ENCODE measurements at places on chromosomes 16 and 17.

GRCh38 chr16:22770866-22771265, 43.1 kb upstream of the HS3ST2 start:
- DNase-seq: no peak

GRCh38 chr16:85767531-85767930, 16.6 kb upstream of the C16orf74 start:
- DNase-seq: no peak

DNA sequence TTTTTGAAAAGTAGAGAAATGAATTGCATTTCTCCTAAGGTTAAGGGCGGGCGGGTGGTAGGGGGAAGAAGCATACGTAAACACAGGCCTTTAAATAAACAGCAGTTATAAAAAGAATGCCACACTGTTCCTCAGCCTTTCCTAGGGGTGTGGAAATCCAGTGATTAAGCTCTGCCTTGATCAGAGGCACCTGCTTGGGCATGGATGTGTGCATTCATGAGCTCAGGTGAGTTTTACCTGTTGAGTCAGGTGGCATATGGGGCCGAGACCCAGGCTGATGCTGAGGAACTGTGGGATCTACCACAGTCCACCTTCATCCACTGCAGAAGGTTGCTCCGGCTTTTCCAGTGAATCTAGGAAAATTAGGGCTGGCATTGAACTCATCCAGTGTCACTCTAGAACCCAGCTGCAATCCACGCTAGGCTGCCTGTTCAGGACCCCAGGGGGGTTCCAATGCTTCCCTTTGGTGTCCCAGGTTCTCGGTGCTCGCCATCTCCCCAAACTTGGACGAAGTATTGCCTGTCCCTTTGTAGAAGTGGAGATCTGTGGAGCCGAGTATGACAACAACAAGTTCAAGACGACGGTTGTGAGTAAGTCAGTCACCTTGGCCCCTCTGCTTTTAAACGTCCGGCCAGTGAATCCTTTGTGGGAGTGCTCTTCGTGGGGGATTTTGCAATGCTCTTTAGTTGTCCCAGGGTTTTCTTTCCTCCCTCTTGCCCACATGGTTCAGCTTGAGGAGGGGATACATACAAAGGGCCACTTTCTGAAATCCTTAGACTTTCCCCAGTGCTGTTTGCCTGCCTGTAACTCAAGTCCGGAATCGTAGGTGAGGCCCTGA, 72.7 kb downstream of the SDR42E1 start:
- no peak for DNase-seq

GRCh38 chr17:43695970-43696865, 34.5 kb upstream of the MEOX1 start:
- no peak for DNase-seq

DNA sequence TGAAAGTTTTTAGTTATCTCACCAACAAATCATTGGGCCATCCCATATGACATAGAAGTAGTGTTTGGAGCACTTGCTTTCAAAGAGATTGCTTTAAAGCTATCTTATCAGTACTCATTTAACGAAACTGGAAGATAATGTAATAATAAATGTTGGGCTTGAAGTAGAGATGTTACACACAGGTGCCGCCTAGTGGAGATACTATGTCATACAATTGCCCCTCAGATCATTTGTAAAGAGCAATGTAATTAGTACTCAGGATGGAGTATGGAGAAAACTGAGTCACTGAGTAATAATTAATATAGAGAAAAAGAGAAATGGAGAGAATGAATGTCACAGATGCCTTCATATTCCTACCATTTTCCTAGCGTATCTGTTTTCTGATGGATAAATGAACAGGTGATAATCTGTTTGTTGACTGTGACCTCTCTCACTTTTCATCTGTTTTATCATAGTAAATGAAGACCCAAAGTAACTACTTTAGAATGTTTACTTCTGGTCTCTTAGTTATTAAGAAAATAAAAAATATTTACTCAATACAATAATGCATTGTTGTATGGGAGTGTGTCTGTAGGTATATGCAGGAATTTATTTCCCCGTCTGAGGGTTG, 80.4 kb downstream of the EFCAB5 start:
- no peak for DNase-seq

DNA sequence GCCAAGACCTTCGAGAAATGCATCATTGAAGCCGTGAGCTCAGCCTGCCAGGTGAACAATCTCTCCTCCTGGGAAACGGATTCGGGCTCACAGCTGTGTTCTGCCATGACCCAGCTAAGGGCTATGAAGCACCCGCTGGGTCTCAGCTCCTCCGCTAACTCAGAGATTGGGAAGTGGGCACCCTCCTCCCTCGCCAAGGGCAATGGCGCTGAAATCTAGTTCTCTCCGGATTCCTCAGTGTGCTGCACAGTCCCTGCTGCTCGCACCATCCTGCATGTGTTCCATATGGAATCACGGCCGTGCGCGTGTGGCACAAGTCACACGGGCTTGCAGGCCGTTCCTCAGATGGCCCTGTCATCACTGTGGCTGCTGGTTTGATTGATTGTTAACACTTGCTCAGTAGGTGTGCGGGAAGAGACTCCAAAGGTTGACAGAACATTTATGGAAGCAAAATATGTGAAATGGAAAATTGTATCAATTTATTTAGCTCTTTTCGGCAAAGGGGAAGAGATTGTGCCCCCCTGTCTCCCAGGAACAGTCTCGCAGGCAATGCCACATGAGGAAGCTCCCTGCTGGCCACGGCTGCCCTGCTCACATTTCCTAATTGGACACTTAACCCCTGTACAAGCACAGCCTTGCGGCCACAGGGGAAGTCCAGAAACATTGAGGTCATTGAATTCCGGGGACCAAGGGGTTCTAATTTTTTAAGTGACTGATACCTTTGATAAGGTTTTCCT, 58.8 kb downstream of the RNF213 start:
- DNase-seq: no peak

GRCh38 chr17:67262435-67263117, 17.6 kb upstream of the HELZ start:
- DNase-seq: no peak

- DNase-seq: no peak
Measured at GRCh38 chr16:23902034-23902747, 66.4 kb downstream of the PRKCB start.

GRCh38 chr17:19237389-19238166, 412 bp downstream of the EPN2 start:
- no peak for DNase-seq

GRCh38 chr17:77151186-77151585, 10.4 kb downstream of the SEC14L1 start:
- DNase-seq: no peak

DNA sequence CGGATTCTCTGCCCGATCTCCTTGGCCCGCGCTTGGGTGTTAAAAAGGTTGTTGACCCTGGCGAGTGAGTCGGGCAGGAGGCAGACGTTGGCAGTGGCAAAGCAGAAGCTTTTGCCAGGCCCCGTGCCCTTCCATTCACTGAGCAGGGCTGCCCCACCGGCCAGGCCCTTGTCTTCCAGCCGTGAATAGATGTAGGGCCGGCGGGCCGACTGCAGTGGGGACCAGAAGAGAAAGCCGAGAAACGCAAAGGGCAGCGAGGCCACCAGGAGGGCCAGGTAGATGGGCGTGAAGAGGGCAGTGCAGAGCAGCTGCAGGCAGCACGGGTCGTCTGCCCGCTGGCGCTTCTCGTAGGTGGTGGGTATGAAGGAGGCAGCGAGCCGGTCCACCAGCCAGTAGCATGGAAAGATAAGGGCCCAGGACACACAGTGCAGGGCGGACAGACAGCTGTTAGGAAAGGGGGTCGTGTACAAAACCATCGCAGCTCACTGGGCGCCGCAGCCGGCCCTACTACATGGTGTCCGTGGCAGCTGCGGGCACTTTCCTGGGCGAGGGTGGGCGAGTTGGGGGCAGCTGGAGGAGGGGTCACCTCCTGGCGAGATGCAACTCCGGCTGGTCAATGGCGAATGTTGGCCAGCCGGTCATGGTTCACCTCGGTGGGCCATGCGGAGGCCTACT, 61.0 kb downstream of the PRMT7 start:
- DNase-seq: no peak

DNA sequence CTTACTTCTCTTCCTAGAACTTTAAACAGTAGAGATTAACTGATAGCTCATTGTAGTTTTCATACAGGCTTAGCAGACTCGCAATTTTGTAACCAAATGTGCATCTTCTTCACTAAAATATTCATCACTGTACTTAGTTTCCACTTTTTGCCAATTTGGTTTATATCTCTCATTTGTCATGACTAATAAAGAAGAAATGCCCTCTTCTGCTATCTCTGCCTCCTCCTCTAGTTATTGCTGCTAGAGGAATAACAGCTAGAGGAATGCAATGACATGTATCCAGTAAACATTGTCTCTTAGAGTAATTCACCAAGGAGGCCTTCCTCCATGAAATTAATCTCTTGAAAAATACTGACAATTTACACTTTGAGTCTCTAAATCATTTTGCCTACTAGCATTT, 115.5 kb upstream of the COX10 start:
- no peak for DNase-seq

DNA sequence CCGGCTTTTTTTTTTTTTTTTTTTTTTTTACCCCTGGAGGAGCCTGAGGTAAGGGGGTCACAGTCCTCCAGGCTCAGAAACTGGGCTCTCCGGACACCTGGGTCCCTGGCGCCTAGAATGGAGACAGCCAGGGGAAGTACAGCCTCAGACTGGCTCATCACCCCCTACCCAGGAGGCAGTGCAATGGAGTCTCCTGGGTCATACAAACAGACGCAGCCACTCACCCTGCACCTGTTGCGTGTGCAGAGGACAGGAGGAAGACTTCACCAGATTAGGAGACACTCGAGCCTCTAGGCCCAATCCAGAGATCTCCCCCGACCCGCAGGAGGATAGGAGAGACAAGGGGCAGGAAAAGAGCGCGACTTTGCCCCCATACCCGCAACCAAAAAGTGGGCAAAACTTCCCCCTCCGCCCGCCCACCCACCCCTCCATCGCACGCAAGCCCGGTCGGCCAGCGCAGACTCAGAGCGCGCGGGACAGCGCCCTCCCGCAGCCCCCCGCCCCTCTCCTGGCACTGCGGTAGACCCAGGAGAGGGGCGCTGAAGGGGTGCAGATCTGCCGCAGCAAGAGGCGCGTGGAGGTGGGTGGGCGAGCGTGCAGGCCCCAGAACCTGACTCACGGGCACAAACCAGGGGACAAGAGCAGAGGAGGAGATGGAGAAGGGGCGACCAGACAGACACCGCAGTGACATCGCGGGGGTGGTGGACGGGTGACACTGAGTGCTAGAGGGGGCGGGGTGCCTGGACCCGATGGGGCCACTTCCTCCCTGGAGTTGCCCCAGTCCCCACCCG, 900 bp downstream of the HAP1 start:
- DNase-seq: no peak

- no peak for DNase-seq
Measured at GRCh38 chr16:50038286-50038685, 13.3 kb downstream of the CNEP1R1 start.

GRCh38 chr17:47066841-47067682, 88.0 kb upstream of the RPRML start:
- no peak for DNase-seq

GRCh38 chr17:64125937-64126336, 4.0 kb downstream of the ERN1 start:
- no peak for DNase-seq

DNA sequence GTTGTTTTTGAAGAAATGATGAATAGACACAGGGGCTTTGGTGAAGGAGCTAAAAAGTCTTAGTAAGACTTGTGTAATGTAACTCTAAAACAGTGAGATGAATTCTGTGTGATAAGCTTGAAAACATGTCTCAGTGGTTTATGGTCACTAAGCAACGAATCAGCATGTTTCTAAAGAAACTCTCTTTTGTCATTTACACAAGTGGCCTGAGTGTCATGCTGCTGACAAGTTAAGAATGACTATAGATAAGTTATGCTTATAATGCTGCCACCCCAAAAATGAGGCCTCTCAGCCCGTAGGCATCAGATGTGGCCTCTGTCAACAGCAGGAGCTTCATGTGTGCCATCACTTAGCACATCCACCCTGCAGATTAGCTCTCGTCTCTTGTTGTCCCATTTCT, 8.7 kb downstream of the COX10 start:
- no peak for DNase-seq

DNA sequence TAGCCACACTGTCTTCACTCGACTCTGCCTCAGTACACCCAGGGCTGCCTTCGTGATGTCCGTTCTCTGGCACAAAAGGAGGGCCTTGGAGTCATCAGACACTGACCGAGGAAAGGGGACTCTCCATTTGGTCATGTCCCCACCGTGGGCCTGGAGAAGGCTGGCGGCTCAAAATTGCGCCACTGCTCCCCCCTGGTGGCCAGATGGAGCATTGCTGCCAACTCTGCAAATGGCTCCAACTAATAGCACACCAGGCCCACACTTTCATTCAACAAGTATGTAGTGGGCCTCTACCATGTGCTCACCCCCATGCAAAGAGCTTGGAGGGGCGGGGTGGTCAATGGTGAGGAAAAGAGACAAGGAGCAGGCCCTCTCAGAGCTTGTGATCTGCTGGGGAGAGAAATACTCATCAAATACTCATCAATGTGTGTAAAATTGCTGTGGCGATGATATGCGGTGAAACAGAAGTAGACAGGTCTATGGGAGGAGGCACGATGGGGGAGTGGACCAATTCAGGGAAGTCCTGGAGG, 5.2 kb upstream of the GRIN2C start:
- no peak for DNase-seq

DNA sequence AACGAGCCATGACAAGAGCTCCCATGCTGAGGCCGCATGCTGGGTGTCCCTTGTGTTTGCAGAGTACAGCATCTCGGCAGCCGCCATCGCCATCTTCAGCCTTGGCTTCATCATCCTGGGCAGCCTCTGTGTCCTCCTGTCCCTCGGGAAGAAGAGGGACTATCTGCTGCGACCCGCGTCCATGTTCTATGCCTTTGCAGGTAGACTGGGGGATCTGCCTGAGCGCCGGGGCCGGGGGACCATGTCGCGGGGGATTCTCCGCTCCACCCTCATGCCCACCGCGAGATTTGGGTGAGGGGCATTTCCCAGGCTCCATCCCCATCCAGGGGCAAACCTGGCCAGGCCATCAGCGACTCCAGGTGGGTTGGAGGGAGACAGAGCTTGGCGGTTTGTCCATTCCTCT, 10.7 kb downstream of the CACNG1 start:
- no peak for DNase-seq

DNA sequence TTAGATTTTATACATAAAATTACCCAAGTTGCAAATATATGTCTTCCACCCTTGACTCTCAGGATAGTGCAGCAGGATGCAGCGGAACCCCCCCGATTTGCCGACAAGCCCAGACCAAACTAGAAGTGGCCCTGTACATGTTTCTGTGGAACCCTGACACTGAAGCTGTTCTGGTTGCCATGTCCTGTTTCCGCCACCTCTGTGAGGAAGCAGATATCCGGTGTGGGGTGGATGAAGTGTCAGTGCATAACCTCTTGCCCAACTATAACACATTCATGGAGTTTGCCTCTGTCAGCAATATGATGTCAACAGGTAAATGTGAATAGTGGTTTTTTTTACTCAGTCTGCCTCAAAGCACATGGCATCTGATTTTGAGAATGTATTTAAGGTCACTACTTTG, 70.7 kb downstream of the OMG start:
- DNase-seq: no peak

DNA sequence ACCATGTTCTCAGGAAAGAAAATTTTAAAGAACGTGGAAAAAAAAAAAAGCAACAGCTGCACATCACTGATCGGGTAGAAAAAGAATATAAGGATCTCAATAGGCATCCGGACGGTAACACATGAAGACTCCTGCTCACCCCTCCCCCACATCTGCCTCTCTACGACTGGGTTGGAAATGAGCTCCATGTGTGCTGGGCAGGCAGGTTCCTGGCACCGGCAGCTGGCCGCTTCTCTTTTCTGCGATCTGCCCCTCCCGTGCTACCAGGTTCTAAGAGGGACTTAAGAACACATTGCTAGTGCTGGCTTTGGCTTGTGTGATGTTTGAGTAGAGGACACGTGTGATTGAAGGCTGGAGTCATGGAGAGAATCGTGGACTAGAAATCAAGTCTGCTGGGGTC, 115.5 kb downstream of the AATF start:
- no peak for DNase-seq

- DNase-seq: no peak
Measured at GRCh38 chr17:54927525-54927924, 26.9 kb downstream of the TOM1L1 start.

Data from cortex of kidney (tissue), 1 donor.